ENCODE measurements at places on chromosomes 13 and 19.

- no peak for DNase-seq
These were observed 21.1 kb downstream of the SGCG start for GRCh38 chr13:23201870-23202269.

DNA sequence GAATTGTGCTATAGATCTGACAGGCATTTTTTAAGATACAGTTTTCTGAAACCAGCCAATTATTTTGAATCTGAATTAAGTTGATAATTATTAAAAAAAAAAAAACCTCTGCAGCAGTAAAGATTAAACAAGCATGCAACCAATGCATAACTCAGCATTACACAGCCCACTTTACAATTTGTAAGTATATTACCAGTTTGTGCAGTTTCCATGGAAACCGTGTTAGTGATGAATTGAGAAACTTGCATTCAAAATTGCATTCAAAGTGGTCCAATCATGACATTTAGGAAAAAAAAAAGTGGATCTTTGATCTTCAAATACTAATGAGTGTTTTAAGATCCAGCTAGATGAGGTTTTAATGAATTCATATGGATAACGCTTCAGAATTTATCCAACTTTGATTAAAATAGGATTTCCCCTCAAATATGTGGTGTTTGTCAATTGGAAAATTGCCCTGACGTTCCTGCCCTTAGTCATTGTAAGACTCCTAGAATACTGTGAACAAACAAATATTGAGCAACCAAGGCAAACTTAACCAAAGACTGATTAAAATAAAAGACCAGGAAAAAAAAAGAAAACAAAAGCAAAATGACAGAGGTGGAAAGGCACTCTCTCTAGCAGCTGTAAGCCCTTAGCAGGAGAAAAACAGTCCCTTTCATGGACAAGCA lies 314.8 kb upstream of the MAB21L1 start:
- DNase-seq: no peak

DNA sequence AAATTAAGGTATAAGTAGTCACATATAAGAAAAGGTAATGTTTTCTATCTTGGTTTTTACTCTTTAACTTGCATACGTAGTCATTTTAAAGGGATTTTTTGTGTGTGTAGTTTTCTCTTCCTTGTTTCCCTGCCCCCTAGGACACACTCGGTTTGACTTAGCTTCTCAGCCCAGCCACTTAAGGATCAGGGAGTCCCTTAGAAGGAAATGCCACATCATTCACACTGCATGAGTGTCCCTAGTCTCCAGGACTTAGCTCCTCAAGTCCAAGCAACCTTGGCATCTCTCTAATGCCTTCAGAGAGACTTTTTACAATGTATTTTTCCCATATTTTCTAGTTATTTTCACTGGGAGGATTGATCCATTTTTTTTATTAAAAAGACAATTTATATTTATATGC lies 1407.7 kb downstream of the EFNB2 start:
- DNase-seq: no peak

- no peak for DNase-seq
These were observed 635.1 kb upstream of the KLF12 start for GRCh38 chr13:74769333-74769732.

GRCh38 chr13:32589471-32589870 lies 3.2 kb downstream of the PDS5B start:
- no peak for DNase-seq
